DMS153 (cell line): ENCODE measurements at places on chromosomes 4 and X.

GRCh38 chr4:104907074-104907649 lies 239.5 kb upstream of the TET2 start:
- DNase-seq = no peak

- peak; percentile 65 for DNase-seq
Measured at GRCh38 chr4:128663325-128663724, 146.2 kb upstream of the JADE1 start.

DNA sequence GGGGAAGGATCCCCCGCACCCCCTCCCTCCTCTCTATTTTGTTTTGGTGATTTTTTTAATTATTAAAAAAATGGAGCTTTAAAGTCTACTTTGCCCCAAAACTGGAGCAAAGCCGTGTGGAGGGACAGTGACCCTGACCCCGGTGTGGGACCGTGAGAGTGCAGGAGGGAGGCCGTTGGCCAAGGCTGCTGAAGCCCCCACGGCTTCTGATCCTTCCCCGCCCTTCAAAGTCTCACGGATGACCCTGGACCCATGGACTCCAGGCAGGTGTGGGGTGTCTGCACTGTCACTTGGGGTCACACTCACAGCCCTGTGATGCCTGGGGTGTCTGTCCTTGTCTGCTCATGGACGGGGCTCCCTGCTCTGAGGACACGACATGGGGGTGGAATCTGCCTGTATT lies 133.3 kb downstream of the CPZ start:
- no peak for DNase-seq

DNA sequence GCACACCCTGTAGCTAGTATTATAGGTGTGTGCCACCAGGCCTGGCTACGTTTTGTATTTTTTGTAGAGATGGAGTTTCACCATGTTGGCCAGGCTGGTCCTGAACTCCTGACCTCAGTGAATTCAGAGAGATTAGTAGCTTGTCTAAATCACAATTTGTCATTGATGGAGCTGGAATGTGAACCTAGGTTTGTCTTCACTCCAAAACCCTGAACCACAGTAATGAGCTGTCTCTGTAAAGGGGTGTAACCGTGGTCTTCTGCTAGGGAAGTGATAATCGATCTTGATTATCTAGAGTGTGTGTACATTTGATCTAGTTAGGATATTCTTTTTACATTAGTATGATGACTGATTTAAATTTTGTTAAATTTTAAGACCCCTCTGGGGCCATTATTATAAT lies 8.3 kb downstream of the ARHGAP10 start:
- no peak for DNase-seq

DNA sequence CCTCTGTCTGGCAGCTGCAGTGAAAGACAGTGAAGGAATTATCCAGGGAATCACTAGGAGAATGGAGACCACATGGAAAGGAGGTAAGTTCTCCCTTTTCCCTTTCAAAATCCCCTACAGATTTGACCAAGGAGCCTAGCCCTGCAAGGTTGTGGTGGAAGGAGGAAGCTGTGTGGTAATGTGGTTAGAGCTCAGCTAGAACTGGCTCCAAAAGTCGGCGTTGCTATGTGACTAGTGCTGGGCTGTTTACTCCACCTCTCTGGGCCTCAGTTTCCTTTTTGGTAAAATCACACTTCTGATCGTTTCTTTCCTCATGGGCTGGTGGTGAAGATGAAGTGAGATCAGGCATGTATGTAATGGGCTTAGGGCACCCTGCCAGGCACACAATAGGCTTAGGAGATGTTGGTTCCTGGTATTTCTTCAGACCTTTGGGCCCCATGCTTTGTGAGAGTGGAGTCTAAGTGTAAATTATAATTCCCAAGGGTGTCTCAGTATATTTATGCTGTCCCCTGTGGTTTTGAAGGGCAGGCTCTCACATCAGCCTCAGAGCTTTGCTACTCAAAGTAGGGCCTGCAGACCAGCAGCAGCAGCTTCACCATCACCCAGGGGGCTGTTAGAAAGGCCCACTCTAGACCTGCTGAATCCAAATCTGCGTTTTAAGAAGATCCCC lies 183.7 kb upstream of the BCOR start:
- no peak for DNase-seq
